ENCODE measurements at places on chromosomes 12 and 14. TPM values are rescaled to one million over a fixed set of nuclear protein-coding genes. Genes with fewer than 3 reads are reported as not detected.

DNA sequence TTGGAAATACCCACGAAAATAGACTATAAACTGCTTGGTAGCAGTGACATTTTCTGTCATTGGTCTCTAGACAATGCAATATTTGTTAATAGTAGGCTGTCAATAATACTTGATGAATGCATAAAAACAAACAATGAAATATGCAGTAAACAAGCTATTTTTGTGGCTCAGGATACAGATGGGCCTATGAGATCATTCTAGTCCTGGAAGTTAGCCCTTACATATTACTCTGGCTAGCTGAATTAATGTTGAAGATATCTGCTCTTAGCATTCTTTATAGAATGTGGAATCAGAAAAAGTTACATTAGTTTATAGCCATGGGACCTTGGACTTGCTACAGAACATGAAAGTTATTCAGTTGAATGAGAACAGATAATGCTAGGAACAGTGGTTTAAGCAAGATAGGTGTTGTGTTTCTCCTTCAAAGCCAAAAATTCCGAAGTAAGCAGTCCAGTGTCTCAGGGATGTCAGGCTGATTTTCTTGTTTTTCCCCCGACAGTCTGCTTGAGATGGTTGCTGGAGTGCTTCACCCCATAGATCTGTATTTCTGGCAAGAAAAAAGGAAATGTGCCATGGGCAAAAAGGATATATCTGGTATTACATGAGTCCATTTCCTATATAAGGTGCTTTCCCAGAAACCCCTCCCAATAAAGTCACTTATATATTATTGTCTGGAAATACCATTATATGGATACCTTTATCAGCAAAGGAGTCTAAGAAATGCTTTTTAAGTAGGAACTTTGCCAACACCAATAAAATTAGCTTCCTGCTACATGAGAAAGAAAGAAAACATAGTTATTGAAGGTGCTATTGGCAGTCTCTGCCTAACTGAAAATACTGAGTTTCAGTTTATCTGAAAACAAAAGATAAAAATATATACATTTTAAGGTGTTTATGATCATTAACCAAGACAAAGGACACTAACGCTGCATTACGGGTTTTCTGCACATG, 619.4 kb upstream of the ATP2B1 start:
- no peak for DNase-seq

DNA sequence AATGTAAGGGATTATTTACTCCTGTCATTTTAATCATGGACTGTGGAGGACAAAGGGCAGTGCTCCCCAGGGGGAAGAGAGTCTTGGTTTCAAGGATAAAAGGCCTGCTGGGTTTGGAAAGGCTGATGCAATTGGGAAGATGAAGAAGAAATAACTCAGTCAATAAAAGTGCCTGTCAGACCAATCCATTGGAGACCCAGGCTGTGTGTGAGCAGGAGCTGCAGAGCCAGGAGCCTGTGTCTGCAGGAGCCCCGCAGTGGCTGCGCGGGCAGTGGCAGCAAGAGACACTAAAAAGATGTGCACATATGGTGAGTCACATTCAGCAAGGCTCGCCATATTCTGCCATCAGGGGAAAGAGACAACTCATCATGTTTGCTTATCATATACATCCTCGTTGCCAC, 90.4 kb downstream of the CRACR2A start:
- no peak for DNase-seq

DNA sequence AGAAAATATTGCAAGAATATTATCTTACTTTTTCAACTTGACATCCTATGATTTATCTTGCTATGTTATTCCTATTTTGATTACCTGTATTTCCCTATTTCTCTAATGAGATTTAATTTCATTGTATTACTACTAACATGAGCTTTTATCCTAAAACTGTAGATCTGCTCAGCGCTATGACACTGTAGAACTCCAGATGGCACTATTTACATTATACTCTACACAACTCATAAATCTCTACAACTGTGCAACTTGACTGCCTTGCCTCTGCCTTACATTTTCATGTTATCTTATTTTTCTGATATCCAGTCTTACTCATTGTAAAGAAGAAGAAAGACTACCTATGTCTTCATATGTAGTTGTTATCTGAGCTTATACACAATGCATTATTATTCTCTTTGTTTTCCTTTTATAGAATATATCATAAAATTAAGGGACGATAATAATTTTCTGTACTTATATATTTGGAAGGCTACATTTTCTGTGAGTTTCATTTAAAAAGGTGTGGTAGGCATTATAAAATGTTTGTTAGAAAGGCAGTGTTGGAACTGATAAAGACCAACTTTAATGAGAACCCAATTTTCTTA, 24.1 kb downstream of the NUP37 start:
- DNase-seq = no peak

DNA sequence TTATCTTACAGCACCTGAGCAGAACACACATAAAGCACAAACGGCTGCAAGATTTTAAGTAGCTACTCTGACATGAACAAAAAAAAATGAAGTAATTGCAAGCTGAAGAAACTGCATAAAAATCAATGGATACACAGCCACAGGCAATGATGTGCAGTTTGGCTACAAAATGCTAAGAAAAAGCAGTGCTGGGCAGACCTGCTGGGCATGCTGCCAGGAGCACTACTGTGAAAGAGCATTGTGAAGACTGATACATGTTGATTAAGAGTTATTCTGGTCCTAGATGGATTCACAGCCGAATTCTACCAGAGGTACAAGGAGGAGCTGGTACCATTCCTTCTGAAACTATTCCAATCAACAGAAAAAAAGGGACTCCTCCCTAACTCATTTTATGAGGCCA, 20.1 kb upstream of the RTN1 start:
- DNase-seq = no peak

Gene BAZ2A
- 154 TPM for total RNA-seq

DNA sequence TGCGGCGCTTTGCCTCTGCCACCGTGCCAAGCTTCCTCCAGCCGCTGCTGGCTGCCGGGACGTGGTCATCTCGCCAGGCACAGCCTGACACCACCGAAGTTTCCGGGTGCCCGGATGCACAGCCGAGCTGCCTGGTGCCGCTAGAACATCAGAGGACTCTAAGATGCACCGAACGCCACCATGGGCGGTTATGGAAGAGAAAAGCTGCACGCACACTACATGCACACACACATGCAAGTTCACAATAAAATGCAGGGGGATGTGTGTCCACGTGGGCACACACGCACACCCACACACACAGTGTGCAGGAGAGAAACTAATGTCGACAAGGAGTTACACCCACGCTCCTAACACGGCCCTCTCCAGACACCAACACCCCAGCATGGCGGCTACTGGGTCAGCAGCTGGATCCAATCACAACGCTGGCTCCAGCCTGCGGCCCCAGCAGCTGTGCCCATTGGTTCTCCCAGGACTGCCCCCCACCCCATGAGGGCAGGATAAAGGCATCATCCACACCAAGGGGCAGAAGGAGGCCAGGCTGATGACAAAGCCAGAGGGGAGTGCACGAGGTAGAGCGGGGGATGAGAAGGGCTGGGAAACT, 82.7 kb downstream of the BCL11B start:
- DNase-seq = peak; percentile 67

DNA sequence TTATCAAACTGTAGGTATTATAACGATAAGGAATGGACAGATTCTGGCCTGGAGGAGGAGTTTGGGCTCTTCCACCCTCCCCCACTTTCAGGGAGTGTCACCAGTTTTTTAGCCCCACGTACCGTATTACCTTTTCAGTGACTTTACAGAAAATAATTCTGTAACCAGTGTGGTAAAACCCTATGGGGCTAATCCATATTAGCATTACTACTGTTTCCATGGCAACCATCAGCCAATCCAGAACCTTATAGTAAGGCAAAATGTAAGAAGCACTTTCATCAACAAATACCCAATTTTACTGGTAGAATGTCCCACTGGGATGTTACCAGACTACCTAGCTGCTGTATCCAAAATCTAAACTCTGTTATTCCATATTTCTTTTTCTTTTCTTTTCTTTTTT, 50.7 kb downstream of the BICDL1 start:
- DNase-seq = no peak

DNA sequence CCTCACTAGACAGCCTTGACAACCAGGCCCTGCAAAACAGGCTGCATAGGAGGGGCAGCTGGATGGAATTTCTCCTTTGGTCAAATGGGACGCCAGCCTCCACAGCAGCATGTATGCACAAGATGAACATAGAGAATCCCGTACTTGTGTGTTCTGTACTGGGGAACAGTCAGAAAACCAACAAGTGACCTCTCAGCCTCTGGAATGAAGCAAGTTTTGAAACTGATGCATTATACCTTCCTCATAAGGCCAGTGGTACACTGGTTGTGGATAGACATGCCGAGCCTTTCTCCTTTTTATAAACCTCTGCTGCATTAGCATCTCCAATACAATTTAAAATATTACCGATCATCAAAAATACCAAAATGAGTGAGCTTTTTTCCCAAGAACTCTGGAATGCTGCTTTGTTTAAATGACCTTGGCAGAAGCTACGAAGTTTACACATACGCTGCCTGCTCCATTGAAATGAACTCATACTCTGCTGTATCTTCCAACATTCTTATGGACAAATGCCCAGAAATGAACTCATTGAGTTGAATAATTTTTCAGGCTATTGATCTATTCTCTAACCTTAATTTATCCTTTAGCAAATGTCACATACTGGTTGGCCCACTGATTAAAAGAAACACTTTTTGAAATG, 47.6 kb upstream of the FERMT2 start:
- DNase-seq = no peak

GRCh38 chr14:101553393-101553792, 7.9 kb upstream of the DIO3 start:
- DNase-seq = no peak

Gene NOVA1
- not detected for total RNA-seq

DNA sequence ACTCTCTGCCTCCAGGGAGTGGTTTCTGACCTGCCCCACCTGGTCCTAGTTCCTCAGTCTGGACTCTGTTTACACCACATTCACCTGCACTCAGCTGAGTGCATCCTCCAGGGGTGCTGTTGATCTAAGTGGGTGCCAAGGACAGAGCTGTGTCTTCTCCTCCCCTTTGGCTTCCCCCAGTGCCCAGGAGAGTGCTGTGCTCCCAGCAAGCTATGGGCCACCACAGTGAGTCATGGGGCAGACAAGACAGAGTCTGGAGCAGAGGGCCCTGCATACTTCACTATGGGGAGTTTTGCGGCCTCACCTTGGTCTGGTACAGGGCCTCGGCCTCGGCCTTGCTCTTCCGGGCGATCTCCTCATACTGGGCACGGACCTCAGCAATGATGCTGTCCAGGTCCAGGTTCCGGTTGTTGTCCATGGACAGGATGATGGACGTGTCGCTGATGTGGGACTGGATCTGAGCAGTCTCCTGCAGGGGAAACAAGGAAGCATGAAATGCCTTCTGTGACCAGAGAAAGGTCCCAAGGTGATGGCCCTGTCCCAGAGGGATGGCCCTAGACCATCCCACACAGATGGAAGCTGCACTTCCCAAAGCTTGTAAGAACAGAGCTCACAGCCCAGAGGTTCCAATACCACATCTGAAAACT, 4.9 kb downstream of the KRT73 start:
- DNase-seq = no peak

- DNase-seq = no peak
These were observed 108.4 kb downstream of the ESRRB start for GRCh38 chr14:76484355-76484754.

Gene SUOX
- total RNA-seq = 9.9 TPM

DNA sequence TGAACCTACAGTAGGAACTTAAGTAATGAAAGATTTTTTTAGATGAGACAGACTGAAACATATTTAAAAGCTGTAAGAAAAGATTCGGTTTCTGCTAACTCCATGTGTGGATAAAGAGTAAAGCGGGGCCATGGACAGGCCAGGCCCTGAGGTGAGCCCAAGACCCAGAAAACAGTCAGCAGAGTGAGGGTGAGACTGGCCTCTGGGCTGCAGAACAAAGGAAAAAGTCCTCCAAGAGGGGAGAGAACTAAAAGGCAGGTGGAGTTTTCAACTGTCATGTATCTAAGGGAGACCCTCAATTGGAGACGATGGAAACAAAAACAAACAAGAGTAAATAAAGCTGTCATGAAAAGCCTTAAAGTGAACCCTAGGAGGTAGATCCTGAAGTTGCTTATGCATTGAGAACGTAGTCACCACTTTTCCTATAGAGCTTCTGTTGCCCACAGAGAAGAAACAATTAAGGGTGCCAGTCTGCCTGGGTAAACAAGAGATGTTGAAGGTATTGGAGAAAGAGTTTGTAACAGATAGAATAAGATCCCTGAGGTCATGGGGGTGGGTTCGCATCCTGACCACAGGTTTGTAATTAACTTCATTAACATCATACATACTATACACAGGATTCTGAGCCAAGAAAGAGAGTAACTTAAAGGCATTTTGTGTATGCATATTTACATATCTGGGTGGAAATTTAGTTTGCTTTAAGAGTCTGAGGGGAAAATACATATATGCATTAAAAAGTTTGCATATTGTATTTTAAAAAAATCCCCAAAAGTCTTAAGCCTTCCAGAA, 268.7 kb upstream of the PDE3A start:
- DNase-seq = no peak

DNA sequence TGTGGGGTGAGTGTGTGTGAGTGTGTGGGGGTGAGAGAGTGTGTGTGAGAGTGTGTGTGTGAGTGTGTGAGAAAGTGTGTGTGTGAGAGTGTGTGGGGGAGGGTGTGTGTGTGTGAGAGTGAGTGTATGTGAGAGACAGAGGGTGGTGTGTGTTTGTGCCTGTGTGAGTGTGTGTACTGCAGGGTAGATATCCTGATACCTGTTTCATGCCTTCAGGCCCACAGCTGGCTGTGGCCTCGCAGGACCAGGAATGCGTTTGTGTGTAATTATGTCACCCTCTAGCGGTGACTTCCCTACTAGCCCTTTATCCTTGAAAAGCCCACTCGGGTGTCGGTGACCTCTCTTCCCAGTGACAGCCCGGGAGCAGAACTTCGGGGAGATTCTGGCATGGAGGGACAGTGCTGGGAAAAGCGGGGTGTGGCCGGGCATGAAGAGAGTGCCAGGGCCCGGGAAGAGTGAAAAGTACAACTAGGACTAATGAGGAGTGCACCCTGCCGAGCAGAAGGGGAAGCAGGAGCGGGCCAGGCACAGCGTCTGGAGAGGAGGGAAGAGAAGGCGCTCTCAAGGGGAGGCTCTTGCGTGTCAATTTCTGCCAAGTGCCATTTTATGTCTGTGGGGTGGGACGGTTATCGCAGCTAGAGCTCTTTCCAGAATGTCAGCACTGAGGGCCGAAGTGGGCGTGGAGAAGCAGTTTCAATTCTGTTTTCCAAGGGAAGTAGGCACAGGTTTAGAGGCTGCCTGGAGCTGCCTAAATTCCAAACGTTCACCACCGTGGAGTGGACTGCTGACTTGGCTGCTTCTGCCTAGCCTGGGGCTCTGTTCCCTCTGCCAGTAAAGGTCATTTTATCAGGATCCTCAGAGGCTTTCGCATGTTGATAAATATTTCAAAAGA, 11.0 kb upstream of the FBXL14 start:
- peak; percentile 67 for DNase-seq

- no peak for DNase-seq
These were observed 5.2 kb downstream of the ENO2 start for GRCh38 chr12:6919588-6919987.

Measured in activated T-cell treated with anti-CD3 and anti-CD28 coated beads, Interleukin-2, amount 50 U/mL, for 72 hours (primary cell).